ENCODE measurements at places on chromosomes 1 and 21.

DNA sequence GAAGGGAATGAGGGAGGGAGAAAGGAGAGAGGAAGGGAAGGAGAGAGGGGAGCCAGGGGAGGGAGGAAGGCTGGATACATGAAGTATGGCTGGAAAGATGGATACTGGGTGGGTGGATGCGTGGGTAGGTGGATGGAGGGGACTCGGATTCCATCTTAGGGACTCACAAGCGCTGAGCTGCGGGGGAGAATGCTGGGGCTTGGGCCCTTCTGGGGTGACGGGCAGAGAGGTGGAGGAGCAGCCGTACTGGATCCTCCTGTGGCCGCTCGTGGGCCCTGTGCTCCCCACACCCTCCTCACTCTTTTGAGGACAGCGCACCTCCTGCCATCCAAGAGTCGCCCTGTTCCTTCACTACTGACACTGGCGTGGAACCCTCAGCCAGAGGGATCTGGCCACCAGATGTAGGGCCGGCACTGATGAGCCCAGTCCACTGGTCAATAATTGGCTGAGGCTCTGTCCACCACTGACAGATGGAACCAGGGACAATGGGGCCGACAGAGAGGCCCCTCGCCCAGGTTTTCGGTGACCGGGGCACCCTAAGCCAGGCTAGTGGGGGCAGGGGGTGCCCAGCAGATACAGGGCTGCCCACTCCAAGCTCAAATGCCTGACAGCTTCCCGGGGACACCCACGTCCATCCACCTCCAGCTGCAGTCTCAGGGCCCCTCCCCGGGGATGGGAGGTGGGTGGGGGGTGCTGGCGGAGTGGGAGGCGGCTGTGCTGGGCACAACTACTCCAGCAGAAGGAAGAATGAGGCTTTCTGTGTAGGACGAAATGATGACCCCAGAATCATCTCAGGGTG lies 4.4 kb upstream of the ACTRT2 start:
- no peak for DNase-seq

DNA sequence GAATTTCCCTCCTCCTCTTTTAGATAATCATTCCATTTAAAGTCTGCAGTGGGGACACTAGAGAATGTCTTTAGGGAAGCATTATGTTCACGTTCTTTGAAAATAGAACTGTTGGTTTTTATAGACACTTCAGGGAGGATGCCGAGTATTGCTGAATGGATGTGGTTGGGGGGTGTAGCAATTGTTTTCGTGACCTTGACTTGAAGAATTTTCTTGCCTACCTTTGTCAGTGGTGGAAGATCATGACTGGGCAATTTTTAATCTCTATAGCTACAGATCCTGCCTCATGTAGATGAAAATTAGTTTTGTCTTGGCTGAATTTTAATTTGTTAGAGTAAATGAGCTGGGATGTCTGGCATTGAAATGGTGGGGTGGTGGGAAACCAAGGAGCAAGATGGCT lies 3.8 kb downstream of the SMG7 start:
- DNase-seq = no peak

- no peak for DNase-seq
Observed at GRCh38 chr1:159222075-159222865, 17.6 kb downstream of the ACKR1 start.

DNA sequence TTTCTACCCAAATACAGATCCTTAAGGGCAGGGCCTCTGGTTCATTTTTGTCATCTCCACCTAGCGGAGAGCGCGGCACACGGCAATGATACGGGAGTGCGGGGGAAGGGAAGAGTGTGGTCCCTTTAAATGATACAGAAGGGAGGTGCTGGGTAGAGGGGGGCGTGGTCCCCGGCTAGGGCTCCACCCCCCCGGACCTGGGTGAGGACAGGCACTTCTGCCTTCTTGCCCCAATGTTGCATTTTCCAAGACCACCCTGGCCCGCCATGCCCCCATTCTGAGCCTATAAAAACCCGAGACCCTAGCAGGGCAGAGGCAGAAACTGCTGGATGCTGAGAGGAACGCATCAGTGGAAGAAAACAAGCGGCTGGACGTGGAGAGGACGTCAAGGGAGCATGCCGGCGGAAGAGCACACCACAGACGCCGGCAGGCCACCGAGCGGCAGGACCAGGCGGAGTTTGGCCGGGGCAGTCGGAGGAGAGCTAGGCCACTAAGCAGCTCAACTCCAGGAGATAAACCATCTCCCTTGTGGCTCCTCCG lies 30.0 kb downstream of the LRRC3 start:
- no peak for DNase-seq

DNA sequence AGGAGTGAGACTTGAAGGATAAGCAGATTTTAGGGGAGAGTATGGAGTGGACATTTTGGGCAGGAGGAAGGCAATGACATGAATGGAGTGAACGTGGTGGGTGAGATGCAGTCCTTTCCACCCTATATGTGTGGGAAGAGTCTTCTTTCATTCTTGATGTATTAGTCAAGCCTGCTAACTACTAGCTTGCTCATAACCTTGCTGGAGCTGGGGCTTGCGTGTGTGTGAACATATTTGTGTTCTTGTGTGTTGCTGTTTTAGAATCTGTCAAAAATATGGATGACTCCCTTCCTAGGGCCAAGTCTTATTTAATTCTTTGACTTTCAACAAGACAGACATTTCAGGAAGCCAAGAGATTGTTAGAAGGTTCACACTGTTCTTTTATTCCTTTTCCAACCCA lies 132.7 kb downstream of the UCK2 start:
- no peak for DNase-seq

DNA sequence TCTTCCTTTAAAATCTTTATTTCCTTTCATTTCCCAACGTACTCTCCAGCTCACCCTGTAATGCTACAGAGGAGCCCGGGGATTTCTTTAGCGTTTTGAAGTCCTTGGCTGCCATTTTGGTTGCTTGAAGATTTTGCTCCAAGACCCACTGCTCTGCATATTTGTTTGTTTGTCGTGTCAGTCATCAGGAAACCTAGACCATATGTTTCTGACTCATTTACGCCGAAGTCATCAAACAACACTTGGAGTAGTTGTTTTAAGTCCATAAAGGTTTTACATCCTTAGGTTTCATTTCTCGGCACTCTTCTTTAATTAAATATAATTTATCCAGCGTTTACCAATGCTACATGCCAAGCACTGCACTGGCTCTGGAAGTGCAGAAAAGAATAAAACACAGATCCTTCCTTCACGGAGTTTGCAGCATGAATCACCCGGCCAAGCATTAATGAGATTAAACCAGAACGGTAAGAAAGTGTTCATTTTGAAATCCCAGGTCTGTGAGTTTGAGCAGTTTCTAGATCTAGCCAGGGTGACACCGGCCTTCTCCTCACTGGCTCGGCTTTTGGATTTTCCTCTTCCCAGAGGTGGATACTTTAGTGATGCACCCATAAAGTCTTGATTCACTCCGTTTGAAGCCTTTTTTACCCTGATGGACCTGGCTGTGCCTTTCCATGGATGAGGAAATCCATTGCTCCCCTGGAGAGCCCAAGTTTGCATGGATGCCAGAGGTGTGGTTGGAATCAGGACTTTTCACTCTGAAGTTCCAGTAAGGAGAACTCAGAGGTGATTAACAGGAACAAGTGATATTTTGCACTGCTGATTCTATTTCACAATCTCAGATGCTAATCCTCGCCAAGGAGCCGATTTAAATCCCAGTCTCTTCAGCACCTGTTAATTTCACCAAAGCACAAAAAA lies 109.3 kb downstream of the KAZN start:
- no peak for DNase-seq

DNA sequence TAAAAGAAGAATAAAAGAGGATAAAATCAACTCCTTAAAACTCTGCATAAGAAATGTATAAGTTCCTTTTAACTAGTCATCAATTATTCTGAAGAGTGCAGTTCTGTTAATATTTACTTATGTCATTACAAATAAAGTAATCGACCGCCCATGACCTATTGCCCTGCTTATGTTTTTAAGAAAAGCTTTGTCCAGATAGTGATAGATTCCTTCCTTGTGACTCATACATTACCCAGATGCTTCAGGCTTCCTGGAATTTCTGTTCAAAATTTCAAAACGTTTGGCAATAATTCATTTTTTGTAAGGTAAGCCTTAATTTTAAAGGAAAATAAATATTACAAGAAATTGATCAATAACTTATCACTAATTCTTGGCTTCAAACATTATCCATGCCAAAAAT lies 918.2 kb upstream of the ADGRL2 start:
- DNase-seq = no peak

DNA sequence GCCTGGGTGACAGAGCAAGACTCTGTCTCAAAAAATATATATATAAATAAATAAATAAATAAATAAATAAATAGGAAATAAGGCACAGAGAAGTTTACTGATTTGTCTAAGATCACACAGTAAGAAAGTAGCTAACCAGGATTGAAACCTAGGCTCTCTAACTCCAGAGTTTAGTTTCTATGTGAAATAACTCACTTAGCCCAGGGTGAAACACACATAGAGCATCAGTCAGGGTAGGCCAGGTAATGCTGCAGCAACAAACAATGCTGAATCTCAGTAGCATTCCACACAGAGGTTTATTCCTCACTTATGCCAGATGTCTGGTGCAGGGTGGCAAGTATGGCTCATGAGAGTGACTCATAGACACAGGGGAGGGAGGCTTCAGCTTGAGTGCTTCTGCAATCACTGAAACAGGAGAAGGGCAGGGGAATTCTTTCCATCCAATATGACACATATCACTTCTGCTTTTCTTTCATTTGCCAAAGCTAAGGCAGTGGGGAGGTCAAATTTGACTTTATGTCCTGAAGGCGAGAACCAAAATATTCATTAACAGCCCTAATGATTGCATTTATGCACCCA lies 37.1 kb upstream of the KANK4 start:
- no peak for DNase-seq

DNA sequence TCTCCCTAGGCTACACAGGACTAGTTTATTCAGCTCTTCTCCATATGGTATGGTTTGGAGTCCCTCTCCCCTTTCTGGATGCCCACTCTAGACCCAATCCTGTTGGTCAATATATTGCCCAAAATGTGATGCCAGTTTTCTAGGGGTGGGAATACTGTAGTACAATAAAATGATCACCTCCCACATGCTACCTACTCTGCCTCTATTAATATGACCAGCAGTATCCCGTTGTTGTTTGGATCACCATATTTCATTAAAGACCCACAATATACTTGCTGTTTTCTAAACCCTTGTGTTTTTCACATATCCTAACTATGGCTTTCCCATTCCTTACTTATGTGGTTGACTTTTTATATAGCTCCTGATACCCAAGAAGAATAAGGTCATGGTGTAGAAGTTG lies 95.9 kb upstream of the IGSF21 start:
- DNase-seq = no peak

- no peak for DNase-seq
Observed at GRCh38 chr1:163406772-163407171, 85.0 kb downstream of the NUF2 start.

DNA sequence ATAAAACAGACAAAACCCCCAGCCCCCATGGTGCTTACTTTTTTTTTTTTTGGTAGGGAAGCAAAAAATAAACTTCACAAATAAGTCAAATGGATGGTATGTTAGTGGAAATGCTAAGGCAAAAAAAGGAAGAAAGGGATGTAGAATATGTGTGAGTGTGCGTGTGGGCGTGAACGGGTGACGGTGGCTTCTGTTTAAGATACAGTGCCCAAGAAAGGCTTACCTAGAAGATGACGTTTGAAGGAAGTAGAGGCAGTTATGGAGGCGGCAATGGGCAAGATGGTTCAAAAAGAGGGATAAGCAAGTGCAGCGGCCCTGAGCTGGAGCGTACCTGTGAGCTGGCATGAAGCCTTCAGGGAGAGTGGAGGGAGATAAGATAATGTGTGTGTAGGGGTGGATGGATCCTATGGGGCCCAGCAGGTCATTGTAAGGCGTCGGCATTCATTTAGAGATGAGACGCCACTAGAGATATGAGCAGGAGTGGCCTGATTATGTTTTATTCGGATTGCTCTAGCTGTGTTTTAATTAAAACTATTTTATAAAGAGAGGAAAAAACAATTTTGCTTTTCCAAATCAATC lies 19.9 kb downstream of the LEPR start:
- DNase-seq = no peak

GRCh38 chr1:201825245-201825644 lies 3.7 kb upstream of the IPO9 start:
- no peak for DNase-seq

DNA sequence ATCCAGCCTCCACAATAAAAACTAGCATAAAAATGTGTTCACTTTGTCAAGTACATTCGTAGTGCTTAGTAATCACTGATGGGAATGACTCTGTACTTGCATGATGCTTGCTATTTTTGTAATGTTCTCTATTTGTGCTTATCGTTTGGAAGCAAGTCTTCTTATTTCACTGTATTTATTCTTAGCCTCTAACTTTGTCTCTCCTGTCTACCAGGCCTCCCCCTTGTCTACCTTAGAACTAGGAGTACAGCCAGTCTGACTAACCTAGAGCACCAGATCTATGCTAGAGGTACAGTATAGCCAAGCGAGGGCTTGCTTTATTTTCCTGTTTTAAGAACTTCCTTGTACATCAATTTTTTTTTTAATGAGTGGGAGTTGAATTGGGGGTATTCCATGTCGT lies 108.2 kb downstream of the VPS13D start:
- no peak for DNase-seq

DNA sequence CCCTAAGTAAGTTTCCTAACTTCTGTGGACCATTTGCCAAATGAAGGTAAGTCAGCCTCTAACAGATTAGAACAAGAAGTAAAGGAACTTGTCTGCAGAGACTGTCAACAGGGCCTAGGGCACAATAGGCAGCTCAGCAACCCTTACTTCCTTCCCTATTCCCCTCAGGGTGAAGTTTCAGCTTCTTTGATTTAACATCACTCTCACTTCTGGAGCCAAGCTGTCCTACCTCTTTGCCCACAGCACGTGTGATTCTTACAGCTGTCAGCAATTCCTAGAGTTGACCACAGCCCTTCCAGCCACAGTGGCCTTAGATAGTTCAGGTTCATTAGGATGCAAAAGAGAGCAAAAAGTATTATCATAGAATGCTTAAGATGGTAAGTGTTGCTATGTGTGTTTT lies 7.6 kb upstream of the EIF4G3 start:
- DNase-seq = no peak

DNA sequence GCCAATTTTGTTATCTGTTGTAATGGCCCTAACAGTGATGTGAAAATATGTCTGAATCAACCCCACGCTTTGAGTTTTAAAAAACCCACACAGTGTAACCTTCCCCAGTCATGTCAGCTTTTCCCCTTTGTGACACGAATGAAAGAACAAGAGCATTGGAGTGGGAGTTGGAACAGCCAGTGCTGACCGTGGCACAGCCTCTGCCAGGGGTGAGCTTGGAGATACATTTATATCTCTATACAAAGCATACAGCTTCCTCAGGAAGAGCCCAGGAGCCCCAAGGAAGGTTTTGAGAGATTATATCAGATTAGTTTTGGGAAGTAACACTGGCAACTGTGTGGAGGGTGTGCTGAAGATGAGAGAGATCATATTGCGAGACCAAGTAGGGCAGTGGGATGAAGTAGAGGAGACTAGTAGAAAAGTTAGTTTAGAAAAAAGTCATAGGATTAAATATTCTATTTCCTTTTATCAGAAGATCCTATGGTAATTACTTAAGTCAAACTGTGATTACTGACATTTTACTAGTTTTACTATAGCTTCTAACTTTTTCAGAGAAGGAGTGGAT lies 15.9 kb downstream of the LRRC8B start:
- no peak for DNase-seq

DNA sequence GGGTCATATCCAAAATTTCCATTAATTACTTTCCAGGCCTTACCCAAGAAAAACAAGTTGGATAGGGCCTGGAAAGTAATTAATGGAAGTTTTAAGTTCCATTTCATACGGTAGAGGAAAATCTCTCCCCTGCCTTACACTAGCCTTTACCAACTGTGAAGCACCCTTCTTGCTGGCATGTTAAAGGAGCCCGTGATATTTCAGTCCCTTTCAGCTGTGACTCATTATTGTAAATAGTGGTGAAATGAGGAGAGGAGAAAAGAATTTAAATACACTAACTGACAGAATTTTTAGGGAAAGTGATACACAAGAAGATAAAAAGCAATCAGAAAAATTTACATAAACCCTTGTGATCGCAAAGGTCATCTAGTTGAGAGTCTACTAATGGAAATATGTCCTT lies 20.3 kb upstream of the KAZN start:
- no peak for DNase-seq

Measured in cortex of kidney (tissue), 1 donor.